ENCODE measurements at places on chromosomes 2 and 18.

DNA sequence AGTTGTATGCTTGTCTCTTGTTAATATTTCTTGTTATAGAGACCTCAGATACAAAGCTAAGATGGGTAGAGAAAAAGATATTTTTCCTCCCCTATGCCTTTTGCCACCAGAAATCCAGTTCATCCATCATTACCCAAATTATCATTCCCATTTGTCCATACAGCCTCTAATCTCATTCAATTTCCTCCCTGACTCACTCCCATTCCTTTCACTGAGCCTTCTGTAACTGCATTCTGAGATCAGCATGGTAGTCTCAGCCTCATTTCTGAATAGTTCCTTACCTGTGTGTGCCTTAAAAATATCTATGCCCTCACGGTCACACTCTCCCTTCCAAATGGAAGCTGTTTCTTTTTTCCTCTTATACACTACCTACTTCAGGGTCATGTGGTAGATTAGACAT, 15.7 kb upstream of the PIK3C3 start:
- no peak for DNase-seq

GRCh38 chr2:23446916-23447315, 61.9 kb downstream of the KLHL29 start:
- no peak for DNase-seq

GRCh38 chr2:166335284-166335683, 40.5 kb downstream of the SCN9A start:
- DNase-seq: no peak

DNA sequence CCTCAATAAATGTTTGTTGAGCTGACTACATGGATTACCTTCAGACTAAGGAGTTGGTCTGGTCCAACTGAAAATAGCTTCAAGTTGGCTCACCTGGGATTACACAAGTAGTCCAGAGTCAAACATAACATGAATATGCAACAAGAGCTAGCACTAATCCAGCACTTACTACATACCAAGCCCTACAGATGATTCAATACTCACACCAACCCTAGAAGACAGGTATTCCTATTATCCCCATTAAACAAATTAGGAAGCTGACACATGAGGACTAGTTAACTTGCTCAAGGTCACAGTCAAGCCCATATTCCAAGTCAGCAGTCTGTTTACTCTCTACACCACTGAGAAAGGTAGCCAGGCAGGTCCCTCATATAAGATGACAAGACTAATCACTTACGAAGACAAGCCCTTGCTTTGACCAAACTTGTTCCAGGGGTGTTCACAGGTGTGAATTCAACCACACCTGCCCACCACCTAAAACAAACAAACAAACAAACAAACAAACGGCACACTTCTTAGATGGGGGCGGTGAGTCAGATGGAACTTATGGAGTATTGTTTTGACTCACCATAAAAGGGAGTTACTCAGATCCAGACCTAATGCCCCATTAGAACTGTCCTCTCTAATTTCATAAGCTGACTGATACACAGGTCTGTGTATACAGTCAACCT, 29.1 kb downstream of the TMEM131 start:
- DNase-seq: no peak

DNA sequence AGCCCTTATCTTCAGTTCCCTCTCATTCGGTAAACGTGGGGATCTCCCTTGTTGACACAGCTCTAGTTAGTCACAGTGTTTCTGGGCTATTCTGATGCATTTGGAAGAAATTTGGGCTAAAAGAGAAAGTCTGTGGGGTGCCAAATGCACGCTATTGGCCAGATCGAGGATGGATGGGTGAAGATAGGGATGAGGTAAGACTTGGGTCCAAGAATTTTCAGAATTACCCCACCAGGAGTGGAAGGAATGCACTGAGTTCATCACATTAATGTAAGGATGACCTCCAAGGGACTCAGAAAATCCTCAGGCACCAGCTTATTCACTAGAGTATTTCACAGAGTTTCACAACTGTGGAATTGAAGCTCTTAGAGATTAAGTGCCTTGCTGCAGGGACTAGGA, 49.3 kb downstream of the NRP2 start:
- no peak for DNase-seq

DNA sequence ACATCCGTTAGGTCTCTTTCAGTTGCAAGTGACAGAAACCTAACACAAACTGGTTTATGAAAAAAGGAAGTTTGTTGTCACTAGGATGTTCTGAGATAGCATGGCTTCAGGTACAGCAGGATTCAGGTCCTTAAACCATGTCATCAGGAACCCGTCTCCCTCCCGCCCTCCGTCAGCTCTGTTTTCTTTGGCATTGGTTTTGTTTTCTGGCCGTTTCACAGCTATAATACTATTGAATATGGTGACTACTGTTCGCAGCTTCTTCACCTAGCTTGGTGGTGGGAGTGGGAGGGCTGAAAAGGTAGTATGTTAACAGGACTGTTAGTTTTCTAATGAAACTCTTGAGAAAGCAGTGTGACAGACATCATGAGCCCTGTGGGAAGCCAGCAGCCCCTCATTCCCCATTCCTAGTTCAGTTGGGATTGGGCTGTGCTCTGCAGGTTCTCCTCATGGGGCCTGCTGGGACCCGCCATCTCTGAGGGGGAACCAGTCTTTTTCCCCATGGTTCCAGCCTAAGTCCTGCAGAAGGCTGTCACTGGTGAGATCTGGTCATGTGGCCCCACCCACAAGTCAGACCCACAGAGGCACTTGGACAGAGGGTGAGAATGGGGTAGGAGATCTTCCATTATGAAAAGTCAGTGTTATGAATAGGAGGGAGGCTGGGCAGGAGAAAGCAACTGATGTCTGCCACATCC, 12.1 kb downstream of the PTMA start:
- DNase-seq: no peak

All from ACHN (cell line).